ENCODE measurements at places on chromosomes 4 and X.
A peak's percentile ranks its signal among the peaks of the same experiment; 100 is the strongest.

DNA sequence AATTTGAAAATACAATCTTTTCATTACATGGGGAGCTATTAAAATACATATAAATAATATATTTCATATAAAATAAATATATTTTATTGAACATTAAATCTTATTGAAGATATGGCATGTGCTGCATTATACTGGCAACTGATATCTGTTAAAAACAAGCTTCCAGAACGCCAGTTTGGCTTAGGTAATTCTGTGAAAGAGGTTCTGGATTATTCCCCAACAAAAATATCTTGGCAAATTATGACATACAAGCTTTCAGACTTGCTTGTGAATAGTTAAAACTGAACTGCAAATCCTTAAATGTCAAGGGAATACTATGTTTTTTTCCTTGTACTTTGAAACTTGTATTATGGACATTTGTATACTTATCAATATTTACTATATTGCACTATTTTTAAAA, 210.2 kb upstream of the LCORL start:
- no peak for DNase-seq

- DNase-seq = no peak
These were observed 94.8 kb downstream of the MID1 start for GRCh38 chrX:10525381-10526120.

GRCh38 chr4:37891260-37892159, 626 bp downstream of the TBC1D1 start:
- DNase-seq = peak; percentile 25

GRCh38 chr4:167222099-167222498, 12.2 kb downstream of the SPOCK3 start:
- no peak for DNase-seq

Measured in dermis blood vessel endothelial cell (primary cell).